Astrocyte of the spinal cord (primary cell): ENCODE measurements at places on chromosomes 7 and 10.

DNA sequence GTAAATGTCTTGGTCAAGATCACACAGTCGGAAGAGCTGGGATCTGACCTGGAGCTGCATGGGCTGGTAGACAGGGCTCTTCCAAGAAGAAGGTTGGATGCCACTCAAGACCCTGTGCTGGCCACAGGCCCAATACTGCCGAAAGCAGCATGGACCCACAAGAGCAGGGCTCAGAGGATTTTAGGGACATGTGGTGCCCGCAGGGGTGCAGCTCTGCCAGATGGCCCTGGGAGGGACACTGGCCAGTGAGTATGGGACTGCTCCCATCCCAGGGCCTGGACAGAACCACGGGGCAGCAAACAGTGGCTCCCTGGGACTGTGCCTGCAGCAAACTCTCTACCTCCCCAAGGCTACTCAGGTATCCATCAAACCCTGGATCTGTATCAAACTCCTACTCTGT is 12.4 kb downstream of the MAT1A start:
- DNase-seq: no peak

- DNase-seq: no peak
Measured at GRCh38 chr10:60185421-60185820, 204.3 kb downstream of the ANK3 start.

GRCh38 chr7:16344927-16345326 is 76.4 kb downstream of the CRPPA start:
- no peak for DNase-seq

DNA sequence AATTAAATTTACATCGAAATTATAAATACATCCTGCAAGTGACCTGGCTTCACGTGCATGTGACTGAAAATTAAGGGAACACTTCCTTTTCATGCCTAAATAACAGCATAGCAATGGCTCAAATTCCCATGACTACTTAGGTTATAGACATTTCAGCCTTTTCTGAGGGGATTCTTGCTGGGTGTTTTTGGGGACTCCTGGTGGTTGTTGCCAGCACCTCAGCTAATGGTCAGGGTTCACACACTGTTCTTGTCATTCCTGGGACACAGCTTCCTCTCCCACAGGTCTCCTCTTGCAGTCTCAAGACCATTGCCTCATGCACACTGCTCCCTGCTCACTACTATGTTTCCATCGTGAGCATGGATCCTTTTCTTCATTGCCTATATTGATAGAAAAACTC is 148.9 kb upstream of the GLI3 start:
- no peak for DNase-seq

- no peak for DNase-seq
Measured at GRCh38 chr7:112334366-112334765, 115.9 kb upstream of the IFRD1 start.

DNA sequence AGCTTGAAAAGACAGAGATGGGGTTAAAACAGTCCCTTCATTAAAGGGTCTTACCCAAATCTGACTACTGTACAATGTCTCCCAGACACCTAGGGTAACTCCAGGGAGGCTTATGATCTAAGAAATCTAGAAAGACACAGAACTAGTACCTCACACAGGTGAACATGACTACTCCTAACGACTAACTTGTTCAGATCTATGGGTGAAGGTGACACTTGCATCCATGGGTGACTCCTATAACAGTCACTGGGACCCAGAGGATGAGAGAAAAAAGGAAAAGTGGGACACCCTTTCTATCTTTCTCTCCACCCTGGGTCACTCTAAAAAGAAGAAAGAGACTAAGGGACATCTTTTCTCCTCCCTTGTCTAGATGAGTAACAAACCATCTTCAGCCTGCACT is 19.2 kb downstream of the AKR1C8 start:
- DNase-seq: peak; percentile 0
